Neural crest cell (in vitro differentiated cells): ENCODE measurements at places on chromosomes 16 and 17.

- no peak for DNase-seq
Observed at GRCh38 chr17:10698096-10698818, 863 bp downstream of the ADPRM start.

- DNase-seq: no peak
Observed at GRCh38 chr16:7722761-7723160, 390.1 kb downstream of the RBFOX1 start.

- DNase-seq: no peak
Observed at GRCh38 chr17:14918540-14918939, 346.6 kb downstream of the PMP22 start.

- no peak for DNase-seq
Observed at GRCh38 chr16:63813862-63814261, 1308.0 kb downstream of the CDH11 start.

DNA sequence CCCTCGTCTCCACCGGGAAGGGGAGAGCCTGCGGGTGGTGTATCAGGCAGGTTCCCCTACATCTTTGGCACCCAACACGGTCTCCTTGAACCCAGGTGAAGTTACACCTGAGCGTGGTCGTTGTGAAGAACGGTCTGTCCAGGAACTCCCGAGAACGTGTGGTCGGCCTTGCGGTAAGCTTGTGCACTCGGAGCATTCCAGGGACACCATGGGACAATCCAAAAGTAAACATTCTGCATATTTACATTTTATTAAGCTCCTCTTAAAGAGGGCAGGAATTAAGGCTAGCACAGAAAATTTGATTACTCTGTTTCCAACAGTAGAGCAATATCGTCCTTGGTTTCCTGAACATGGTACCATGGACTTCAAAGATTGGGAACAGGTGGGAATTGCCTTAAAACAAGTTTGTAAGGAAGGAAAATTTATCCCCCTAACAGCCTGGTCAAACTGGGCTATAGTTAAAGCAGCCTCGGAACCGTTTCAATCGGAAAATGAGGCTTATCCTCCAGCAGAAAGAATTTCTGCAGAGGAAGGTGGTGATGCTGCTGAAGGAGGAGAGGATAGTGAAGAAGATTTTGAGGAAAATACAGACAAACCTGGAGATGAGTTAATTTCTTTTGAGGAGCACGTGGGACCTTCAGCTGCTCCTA, 18.2 kb downstream of the ALOX15B start:
- DNase-seq: no peak

DNA sequence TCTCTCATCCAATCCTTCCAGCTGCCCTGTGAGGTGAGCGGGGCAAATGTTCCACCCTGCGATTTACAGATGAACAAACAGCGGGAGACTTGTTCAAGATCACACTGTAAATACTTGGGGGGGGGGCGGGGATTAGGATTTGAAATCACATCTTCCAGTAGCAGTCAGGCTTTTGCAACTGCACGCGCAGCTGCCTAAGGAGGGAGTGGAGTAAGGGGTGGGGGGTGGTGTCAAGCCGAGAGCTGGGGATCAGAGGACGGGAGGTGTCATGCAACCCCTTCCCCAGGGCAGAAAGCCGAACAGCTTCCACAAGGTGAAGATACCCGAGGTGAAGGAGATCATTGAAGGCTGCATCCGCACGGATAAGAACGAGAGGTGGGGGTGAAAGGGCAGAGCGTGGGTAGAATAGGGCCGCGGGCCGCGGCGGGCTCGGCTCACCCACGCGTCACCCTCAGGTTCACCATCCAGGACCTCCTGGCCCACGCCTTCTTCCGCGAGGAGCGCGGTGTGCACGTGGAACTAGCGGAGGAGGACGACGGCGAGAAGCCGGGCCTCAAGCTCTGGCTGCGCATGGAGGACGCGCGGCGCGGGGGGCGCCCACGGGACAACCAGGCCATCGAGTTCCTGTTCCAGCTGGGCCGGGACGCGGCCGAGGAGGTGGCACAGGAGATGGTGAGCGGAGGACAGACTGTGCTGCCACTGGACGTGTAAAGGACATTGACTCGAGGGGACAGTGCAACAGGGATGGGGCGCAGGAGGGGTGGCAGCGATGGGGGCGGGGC, 4.6 kb downstream of the WNK4 start:
- no peak for DNase-seq

DNA sequence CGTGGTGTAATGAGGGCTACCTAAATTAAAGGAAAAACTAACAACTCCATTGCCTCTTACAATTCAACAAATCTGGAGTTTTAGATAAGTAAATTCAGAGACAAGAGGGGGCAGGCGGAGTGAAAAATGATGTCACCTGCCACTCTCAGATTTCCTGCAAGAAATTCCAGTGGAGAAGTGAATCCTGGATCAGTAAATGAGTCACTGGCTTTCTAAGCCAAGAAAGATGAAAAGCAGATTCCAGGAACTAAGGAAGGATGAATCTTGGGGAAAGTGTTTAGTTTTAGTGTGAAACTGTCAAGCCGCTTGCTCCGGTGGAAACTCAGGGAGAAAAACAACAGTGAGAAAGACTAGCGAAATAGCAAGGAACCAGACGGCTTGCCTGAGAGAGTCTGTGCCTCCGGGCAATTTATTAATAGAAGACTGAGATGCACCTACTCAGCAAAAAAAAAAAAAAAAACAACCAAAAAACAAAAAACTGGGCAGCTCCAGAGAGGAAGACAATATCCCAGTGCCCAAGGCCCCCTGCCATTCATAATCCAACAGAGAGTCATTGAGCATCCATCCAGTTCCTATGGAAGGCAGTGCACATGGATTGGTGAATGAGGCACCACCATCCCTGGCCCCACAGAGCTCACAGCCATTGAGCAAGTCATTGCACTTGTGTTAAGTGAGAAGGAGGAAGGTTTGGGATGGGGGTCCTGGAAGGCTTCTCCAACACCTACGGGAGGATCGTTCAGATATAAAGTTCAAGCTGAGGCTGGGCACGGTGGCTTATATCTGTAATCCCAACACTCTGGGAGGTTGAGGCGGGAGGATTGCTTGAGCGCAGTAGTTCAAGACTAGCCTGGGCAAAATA, 12.1 kb upstream of the RIPOR1 start:
- no peak for DNase-seq

- no peak for DNase-seq
Observed at GRCh38 chr16:9840761-9841665, 341.2 kb downstream of the GRIN2A start.

- no peak for DNase-seq
Observed at GRCh38 chr16:6280055-6280454, 1052.6 kb upstream of the RBFOX1 start.

DNA sequence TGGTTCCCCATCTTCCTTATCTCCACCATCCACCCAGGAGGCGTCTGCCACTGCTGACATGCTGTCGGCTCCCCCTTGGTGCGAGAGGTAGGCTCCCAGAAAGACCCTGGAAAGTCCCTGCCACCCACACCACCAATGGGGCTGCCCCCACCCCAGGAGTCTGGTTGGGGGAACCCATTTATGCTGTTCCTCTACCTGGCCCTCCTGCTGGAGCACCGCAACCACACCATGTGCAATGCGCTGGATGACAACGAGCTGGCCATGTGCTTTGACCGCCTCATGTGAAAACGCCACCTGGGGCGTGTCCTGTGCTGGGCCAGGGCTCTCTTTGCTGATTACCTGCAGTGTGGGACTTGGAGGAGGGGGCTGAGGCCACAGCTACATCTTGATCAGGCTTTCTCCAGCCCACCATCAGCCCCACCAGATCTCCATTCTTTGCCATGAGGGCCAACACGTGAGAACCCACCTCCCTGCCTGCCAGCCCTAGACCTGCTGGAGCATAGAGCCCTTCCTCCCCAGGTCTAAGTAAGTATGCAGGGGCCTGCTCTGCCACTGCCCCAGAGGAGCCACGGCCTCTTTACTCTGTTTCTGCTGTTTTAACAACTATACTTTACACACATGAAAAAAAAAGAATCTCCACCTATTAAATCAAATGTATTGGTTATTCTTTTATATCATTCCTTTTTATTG, 7.9 kb upstream of the ALDH3A1 start:
- DNase-seq: no peak

DNA sequence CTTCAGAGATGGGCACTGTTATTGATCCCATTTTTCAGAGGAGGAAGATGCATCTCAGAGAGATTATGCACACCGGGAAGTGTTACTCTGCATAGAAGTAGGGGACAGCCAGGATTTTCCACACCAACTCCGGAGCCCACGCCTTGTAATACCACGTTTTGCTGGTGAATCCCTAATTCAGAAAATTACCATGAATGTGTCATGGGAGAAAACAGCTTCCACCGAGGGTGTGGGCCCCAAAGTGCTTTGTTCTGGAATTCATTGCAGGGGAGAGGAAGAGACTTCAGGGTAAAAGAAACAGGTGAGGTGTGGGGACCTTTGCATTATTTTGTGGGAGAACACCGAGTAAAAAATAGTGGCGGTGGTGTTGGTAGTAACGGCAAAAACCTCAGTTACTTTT, 1051.4 kb upstream of the RBFOX1 start:
- DNase-seq: no peak

GRCh38 chr16:60150907-60151306, 1416.8 kb upstream of the GOT2 start:
- no peak for DNase-seq

DNA sequence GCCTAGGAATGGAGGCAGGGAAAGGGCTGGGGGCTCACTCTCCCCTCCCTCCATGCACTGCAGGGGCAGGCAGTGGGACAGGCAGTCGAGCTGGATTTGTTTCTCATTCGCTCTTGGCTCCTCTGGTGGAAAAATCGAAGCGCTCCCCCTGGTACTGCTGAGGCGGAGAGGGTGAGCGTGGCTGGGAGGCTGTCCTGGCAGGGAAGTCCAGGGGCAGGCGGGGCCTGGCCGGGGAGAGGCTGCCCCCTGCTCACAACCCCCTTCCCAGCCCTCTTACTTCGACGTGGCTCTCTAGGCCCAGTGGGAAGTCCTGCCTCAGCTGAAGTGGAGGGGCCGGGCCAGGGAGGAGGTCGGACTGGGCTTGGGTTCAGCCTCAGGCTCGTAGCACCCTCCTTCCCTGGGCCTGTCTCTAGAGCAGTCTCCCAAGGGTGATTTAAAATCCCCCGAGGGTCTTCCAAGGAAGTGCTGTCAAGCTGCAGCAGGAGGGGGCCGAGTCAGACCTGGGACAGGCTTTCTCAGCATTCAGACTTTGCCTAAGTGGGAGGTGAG, 16.5 kb upstream of the TMEM92 start:
- no peak for DNase-seq

- peak; percentile 33 for DNase-seq
Observed at GRCh38 chr16:19884611-19885450, at the start of gene GPRC5B. TSS of gene GPRC5B (minus strand) at chr16:19884848. CDS start at chr16:19872845, 12,003 bp downstream.

GRCh38 chr16:85579923-85580580, 33.1 kb upstream of the GSE1 start:
- DNase-seq: no peak

- DNase-seq: no peak
Observed at GRCh38 chr16:85651629-85652430, 36.9 kb downstream of the GINS2 start.

- no peak for DNase-seq
Observed at GRCh38 chr17:81682565-81683207, 911 bp downstream of the ARL16 start.

- no peak for DNase-seq
Observed at GRCh38 chr17:65039336-65039988, 17.1 kb downstream of the GNA13 start.

- DNase-seq: no peak
Observed at GRCh38 chr16:66418165-66418962, 8.7 kb upstream of the BEAN1 start.

DNA sequence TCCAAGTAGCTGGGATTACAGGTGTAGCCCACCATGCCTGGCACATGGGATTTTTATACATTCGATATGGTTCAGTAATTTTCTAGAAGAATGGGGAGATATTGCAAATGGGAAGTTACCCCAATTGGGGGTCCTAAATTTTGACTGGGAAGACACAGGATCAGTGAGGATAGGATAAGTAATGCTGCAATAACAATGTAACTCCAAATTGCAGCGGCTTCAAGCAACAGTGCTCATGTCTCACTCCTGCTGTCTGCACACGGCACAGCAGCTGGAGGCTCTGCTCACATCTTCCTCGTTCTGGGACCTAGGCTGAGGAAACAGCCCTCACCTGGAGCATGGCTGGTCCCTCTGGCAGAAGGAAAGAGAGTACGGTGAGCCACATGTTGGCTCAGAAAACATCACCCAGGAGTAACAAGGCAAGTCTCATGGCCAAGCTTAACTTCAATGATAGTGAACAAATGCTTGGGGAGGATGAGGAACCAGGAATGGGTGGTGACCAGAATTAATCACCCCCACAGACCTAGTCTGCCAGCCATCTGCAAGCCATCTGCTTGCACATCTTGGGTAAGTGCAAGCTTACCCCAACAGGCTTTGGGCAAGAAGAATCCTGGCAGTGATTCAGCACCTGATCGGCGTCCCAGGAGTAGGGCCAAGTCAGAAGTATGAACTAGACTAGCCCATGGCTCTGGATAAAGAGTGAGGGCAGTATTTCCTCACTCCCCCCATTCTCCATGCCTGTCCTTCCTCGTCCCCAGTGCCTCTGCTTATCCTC, 229.2 kb downstream of the COPRS start:
- DNase-seq: no peak

GRCh38 chr17:58094118-58094517, 10.9 kb downstream of the DYNLL2 start:
- DNase-seq: no peak

DNA sequence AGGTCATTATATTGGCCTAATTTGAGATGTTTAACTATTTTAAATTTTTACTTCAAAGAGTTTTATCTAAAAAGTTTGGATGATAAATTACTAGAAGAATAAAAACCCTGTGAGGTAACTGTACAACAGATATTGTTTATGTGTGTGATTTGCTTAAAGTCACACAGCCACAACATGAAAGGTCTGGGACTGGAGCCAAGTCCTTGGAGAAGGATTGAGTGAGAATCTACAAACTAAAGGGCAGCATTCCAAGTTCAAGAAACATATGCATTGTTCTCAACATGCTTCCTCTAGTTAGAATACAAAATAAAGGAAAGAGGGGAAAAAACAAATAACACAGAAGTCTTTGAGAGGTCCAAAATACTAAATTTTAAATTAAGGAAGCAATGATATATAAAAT, 131.5 kb upstream of the MON1B start:
- no peak for DNase-seq

DNA sequence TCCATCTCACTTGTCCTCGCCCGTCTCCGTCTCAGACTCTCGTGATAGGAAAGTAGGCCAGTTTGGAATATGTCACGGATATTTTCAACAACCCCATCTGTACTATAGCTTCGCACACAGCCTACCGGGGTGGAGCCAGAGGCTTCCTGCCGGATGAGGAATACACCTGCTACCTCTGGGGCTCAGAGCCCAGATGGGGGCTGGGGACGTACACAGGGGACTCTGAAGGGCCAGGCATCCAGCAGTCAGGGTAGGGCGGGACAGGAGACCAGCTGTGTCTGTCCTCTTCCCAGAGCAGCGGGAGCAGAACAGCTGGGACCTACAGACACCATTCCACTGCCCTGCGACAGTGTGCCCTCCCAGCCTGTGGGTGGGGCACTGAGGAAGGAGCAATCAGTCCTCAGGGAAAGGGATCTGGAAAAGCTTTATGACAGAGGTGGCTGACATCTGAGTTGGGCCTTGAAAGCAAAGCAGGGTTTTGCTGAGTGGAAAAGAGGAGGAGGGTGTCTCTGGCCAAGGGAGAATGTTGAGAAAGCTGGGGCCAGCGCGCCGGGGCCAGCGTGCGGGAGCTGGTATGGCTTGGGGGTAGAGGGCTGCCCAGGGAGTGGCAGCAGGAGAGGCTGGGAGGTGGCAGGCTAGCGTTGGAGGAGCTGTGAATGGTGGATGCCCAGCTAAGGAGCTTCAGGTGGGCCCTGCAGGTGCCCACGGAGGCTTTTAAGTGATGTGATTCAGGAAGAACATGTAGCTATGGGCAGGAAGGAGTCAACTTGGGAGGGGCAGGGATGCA, 11.5 kb upstream of the SRCIN1 start:
- DNase-seq: no peak

GRCh38 chr17:43125133-43125966, at the start of gene BRCA1:
TSS of gene BRCA1 (minus strand) at chr17:43125364. CDS start at chr17:43124096, 1,268 bp downstream.
- DNase-seq: peak; percentile 87

- DNase-seq: no peak
Observed at GRCh38 chr17:45768000-45768399, 16.1 kb upstream of the CRHR1 start.
